CD4-positive, alpha-beta T cell (primary cell): ENCODE measurements at places on chromosomes 7 and 10.

DNA sequence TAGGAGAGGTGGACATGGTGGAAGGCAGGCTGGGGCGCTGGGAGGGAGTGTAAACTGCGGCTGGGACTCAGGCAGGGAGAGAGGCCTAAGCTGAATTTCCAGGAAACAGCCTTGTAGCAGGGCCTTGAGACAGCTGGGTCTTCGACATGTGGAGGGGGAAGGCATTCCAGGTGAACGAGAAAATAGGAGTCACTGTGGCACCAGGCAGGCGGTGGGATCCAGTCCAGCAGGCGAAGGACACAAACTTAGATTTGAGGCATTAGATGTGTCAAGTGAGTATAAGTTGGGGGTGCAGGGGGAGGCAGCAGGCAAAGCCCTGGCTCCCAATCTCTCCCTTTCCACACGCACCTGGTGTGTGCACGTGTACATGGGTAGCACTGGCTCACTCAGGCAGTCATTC, 105.3 kb downstream of the PTPN20 start:
- H3K36me3 ChIP-seq: no peaks in the 10 kb centered on the region
- DNase-seq: no peak
- no peaks in the 10 kb centered on the region for H3K4me1 ChIP-seq
- H3K4me3 ChIP-seq: no peak overlapping the region
- H3K27ac ChIP-seq: no peak overlapping the region
- no peaks in the 10 kb centered on the region for H3K27me3 ChIP-seq

DNA sequence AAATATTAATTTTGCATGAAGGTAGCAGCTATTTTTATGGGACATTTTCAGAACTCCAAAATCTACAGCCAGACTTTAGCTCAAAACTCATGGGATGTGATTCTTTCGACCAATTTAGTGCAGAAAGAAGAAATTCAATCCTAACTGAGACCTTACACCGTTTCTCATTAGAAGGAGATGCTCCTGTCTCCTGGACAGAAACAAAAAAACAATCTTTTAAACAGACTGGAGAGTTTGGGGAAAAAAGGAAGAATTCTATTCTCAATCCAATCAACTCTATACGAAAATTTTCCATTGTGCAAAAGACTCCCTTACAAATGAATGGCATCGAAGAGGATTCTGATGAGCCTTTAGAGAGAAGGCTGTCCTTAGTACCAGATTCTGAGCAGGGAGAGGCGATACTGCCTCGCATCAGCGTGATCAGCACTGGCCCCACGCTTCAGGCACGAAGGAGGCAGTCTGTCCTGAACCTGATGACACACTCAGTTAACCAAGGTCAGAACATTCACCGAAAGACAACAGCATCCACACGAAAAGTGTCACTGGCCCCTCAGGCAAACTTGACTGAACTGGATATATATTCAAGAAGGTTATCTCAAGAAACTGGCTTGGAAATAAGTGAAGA, 112.3 kb downstream of the CFTR start:
- DNase-seq: no peak
- no peaks in the 10 kb centered on the region for H3K4me1 ChIP-seq
- H3K36me3 ChIP-seq: no peaks in the 10 kb centered on the region
- H3K27me3 ChIP-seq: no peaks in the 10 kb centered on the region
- no peak overlapping the region for H3K27ac ChIP-seq

DNA sequence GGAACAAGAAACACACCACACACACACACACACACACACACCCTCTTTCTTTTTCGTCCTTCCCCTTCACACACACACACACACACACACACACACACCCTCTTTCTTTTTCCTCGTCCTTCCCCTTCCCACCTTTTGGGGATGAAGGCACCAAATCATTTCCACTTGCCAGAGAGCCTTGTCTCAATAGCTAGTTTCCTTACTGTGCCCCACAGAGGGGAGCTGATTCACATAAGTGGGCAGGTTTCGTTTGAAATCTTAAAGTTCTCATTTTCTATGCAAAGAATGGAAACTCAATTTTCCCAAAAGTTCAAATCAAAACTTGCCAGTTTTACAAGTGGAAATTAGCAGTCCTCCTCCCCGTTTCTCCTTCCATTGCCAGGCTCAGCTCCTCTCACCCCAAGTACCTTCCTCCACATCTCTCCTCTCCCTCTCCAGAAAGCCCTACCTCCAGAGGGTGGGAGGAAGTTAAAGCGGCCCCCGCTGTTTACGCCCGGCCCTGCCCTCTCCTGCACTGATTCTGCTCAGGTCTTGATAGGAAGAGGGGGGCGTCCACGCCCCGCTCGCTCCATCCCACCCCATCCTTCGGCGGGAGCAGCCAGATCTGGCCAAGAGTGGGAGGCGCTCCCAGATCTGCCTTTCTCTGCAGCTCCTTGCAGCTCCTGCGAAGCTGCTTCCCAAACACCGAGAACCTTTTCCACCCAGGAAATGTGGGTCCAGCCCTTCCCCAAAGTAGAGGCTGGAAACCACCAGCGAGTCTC, 1.3 kb downstream of the CTTNBP2 start:
- H3K27ac ChIP-seq: no peak overlapping the region
- no peaks in the 10 kb centered on the region for H3K36me3 ChIP-seq
- no peak for DNase-seq
- H3K27me3 ChIP-seq: peaks cover 41% of the 10 kb centered on the region
- no peak overlapping the region for H3K4me3 ChIP-seq
- H3K4me1 ChIP-seq: peaks cover 5% of the 10 kb centered on the region

DNA sequence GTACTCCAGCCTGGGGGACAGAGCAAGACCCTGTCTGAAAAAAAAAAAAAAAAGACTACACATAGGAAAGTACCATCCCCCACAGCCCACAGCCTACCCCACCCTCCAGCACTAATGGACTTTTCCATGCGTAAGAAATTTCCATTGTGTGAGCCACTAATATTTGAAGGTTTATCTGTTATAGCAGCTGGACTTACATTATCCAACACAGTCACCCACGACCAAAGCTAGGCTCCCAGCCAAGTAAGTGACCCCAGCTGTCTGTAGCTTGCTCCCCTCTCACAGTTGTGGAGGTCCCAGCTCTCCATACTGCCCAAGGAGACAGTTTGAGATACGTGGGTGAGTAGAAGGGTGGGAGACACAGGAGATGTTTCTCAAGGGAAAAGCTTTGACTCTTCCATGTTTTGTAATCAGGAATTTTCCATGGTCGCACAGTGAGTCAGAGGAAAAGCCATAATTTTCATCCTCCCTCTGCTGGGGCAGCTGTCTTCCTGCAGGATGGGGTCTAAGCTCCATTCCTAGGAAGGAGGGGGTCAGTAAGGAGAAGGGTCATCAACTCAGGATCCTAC, 57.4 kb downstream of the CAV1 start:
- DNase-seq: no peak
- H3K36me3 ChIP-seq: no peaks in the 10 kb centered on the region
- H3K4me1 ChIP-seq: peaks cover 2% of the 10 kb centered on the region
- H3K27me3 ChIP-seq: no peaks in the 10 kb centered on the region
- H3K4me3 ChIP-seq: no peak overlapping the region

GRCh38 chr7:21028599-21028998, 241.9 kb upstream of the SP8 start:
- DNase-seq: no peak
- no peaks in the 10 kb centered on the region for H3K36me3 ChIP-seq
- H3K27me3 ChIP-seq: no peaks in the 10 kb centered on the region
- no peak overlapping the region for H3K27ac ChIP-seq
- H3K4me3 ChIP-seq: no peak overlapping the region

- no peak overlapping the region for H3K4me3 ChIP-seq
- H3K27me3 ChIP-seq: no peaks in the 10 kb centered on the region
- DNase-seq: no peak
- peaks cover 49% of the 10 kb centered on the region for H3K36me3 ChIP-seq
These were observed 165.1 kb downstream of the SVIL start for GRCh38 chr10:29469481-29470354.

DNA sequence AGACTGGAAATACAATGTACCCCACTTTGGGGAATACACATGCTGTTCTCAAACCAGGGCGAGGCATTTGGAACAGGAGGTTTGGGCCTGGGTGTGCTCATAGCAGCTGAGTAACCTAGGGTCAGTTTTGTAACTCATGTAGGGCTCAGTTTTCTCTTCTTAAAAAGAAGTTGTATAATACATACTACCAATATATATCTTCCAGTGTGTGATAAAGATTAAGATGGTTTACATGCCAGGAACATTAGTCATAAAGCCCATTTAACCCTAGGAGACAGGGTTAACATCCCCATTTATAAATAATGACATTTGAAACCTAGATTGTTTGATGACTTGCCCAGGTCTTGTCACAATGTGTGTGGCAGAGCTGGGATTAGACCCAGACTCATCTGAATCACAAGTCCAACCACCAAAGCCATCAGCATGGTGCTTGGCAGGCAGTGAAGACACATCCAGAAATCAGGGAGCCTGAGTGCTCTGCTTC, 6.0 kb downstream of the AKR1B10 start:
- no peaks in the 10 kb centered on the region for H3K36me3 ChIP-seq
- H3K27ac ChIP-seq: no peak overlapping the region
- no peak overlapping the region for H3K4me3 ChIP-seq
- no peaks in the 10 kb centered on the region for H3K27me3 ChIP-seq

DNA sequence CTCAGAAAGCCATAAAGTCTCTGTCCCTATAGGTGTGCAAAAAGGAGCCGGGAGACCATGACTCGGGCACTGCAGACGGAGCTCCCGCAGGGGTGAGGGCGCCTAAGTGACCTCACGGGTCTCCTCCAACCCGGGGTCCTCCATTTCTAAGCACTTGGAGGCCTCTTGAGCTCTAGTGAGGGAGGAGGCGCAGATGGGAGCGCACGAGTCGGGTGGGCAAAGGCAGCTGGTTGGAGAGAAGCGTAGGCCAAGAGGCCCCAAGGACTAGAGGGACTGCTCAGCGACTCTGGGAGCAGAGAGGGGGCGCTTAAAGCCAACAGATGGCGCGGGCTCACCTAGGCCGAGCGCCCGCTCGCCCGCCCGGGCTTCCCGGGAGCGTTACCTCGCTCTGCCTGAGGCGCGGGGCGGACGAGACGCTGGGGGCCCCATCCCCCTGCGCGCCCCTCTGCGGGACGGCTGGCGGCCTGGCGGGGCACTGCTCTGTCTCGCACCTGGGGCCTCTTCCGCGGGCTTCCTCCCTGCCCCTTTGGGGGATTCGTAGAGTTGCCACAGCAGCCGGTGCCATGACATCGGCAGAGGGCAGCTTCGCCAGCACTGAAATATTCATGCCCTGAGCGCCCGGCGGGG, 523 bp upstream of the CDH23 start:
- H3K27ac ChIP-seq: no peak overlapping the region
- peaks cover 14% of the 10 kb centered on the region for H3K4me1 ChIP-seq
- H3K4me3 ChIP-seq: peak overlapping the region; percentile 26
- DNase-seq: no peak
- no peaks in the 10 kb centered on the region for H3K36me3 ChIP-seq
- peaks cover 38% of the 10 kb centered on the region for H3K27me3 ChIP-seq

GRCh38 chr10:76195654-76196390, 764.4 kb downstream of the LRMDA start:
- H3K4me3 ChIP-seq: no peak overlapping the region
- H3K27me3 ChIP-seq: no peaks in the 10 kb centered on the region
- H3K4me1 ChIP-seq: no peaks in the 10 kb centered on the region
- no peaks in the 10 kb centered on the region for H3K36me3 ChIP-seq
- H3K27ac ChIP-seq: no peak overlapping the region

- H3K36me3 ChIP-seq: no peaks in the 10 kb centered on the region
- no peak overlapping the region for H3K27ac ChIP-seq
- H3K4me1 ChIP-seq: peaks cover 8% of the 10 kb centered on the region
- H3K4me3 ChIP-seq: no peak overlapping the region
These were observed 955.0 kb downstream of the GATA3 start for GRCh38 chr10:9009505-9009904.

DNA sequence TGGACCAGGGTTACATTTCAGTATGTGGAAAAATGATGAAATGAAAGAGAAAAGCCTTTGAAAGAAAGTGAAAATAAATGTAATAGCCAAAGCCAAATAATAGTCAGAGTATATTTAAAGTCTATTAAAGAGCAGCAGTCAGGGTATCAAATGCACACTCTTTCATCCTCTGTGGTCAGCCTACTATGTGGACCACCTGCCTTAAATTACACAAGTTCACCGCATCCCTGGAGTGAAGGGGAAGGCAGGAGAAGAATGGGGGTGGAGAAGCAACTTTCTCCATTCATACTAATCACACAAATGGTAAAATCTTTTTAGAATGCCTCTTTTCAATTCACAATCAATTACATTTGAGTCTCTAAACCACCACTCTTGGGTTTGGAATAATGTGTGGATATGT, 16.0 kb downstream of the TWIST1 start:
- H3K4me1 ChIP-seq: no peaks in the 10 kb centered on the region
- H3K27me3 ChIP-seq: peaks cover 27% of the 10 kb centered on the region
- no peak overlapping the region for H3K27ac ChIP-seq

GRCh38 chr7:106841896-106842390, 23.1 kb upstream of the PIK3CG start:
- H3K4me3 ChIP-seq: no peak overlapping the region
- H3K27me3 ChIP-seq: peaks cover 4% of the 10 kb centered on the region
- no peak overlapping the region for H3K27ac ChIP-seq
- DNase-seq: no peak
- no peaks in the 10 kb centered on the region for H3K4me1 ChIP-seq
- no peaks in the 10 kb centered on the region for H3K36me3 ChIP-seq

DNA sequence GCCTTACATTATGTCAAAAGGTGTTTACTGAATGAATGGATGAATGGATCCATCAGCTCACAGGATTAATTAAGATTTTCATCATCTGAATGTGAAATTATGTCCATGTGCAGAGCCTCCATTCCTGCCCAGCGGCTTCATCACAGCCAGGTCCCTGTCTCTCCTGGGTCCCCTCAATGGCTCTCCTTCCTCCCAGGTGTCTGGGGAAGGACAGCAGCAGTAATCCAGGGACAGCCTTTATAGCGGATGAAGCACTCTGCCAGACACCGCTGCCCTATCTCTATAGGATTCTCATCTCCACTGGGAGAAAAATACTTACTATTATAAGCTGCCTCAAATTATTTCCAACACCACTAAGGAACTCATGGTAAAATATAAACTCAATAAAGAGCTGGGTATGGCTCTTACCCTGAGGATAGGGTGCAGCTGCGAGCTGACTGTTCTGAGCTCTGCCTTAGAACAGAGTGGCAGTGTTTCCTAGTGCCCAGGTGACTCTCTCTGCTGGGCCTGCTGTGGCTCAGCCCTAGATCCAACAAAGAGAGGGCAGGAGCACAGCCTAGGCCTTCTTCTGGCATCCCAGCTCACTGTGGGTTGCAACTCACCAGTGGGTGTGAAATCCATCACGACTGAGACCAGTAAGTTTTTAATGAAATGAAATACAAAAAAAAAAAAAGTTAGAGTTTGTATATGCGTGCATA, 38.3 kb downstream of the GPRIN2 start:
- no peaks in the 10 kb centered on the region for H3K36me3 ChIP-seq
- no peak overlapping the region for H3K4me3 ChIP-seq
- no peak for DNase-seq
- H3K4me1 ChIP-seq: no peaks in the 10 kb centered on the region
